ENCODE measurements at places on chromosomes 13 and 19. TPM values are rescaled to one million over a fixed set of nuclear protein-coding genes. Genes with fewer than 3 reads are reported as not detected.

DNA sequence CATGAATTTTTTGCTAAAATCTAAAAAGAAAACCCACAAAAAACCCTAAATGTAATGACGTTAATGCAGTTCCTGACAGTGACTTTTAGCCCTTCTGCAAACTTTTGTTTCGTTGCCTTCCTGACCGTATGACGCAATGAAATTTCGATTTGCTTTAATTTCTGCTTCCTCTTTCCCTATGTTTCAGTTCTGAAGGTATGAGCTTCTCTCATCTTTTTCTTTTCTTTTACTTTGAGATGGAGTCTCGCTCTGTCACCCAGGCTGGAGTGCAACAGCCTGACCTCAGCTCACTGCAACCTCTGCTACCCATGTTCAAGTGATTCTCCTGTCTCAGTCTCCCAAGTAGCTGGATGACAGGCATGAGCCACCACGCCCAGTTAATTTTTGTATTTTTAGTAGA lies 6.1 kb upstream of the LILRA5 start:
- no peaks in the 10 kb centered on the region for H3K36me3 ChIP-seq
- no peaks in the 10 kb centered on the region for H3K27me3 ChIP-seq
- H3K4me3 ChIP-seq, result no peak overlapping the region
- no peaks in the 10 kb centered on the region for H3K4me1 ChIP-seq
- no peak for DNase-seq
- H3K27ac ChIP-seq, result no peak overlapping the region

The LGI4 gene
- total RNA-seq, result 0.59 TPM

The REEP6 gene
- 5.0 TPM for total RNA-seq

GRCh38 chr19:32570081-32570785 lies 10.8 kb upstream of the PDCD5 start:
- H3K4me1 ChIP-seq, result no peaks in the 10 kb centered on the region
- peak; percentile 32 for DNase-seq

The VSTM1 gene
- total RNA-seq, result 1.7 TPM

DNA sequence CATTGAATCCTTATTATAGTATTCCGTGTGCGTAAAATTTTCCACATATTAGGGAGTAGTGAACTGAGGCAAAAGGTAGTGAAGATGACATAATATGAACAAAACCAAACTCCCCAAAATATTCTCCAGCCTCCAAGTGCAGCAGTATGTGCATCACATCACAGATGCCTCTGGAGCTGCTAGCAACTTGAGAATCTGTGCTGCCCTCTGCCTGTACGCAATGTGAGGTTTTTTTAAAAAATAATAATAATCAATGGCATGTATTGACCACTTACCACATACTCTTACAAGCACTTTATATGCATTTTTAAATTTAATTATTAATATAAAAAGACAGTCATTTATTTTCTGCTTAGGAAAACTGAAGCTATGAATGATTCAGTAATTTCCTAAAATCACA lies 583.0 kb upstream of the SPRY2 start:
- H3K27ac ChIP-seq, result no peak overlapping the region
- H3K27me3 ChIP-seq, result no peaks in the 10 kb centered on the region
- H3K4me3 ChIP-seq, result no peak overlapping the region
- H3K36me3 ChIP-seq, result no peaks in the 10 kb centered on the region
- no peaks in the 10 kb centered on the region for H3K4me1 ChIP-seq

- H3K27ac ChIP-seq, result no peak overlapping the region
- no peaks in the 10 kb centered on the region for H3K27me3 ChIP-seq
- H3K4me3 ChIP-seq, result no peak overlapping the region
- no peak for DNase-seq
Observed at GRCh38 chr13:32902874-32903273, 113.3 kb upstream of the KL start.

- no peaks in the 10 kb centered on the region for H3K27me3 ChIP-seq
- H3K4me1 ChIP-seq, result no peaks in the 10 kb centered on the region
- DNase-seq, result no peak
- H3K36me3 ChIP-seq, result no peaks in the 10 kb centered on the region
- H3K27ac ChIP-seq, result no peak overlapping the region
Observed at GRCh38 chr13:86161257-86161656, 362.0 kb upstream of the SLITRK6 start.

The ZNF99 gene
- total RNA-seq, result not detected

- no peak for DNase-seq
- H3K27me3 ChIP-seq, result no peaks in the 10 kb centered on the region
- H3K4me1 ChIP-seq, result no peaks in the 10 kb centered on the region
- H3K4me3 ChIP-seq, result no peak within 1 kb of the TSS
- no peaks in the 10 kb centered on the region for H3K36me3 ChIP-seq
Observed at GRCh38 chr19:2867025-2867991, at the start of gene ZNF556. Gene ZNF556 (plus strand): TSS chr19:2867335. CDS start chr19:2867422, 87 bp downstream.

DNA sequence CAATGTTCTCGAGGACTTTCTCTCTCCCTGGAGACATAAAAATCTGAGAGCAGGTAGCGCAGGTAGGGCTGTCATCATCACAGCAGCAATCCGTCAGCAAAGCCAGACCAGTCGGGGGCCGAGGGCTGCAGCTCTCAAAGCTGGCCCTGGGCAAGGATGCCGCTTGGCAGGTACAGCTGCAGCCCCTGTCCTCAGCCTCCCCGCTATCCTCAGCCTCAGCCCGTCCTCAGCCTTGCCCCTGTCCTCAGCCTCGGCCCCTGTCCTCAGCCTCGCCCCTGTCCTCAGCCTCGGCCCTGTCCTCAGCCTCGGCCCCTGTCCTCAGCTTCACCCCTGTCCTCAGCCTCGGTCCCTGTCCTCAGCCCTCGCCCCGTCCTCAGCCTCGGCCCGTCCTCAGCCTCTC lies 10.9 kb downstream of the C13orf46 start:
- no peaks in the 10 kb centered on the region for H3K4me1 ChIP-seq
- no peak for DNase-seq
- no peak overlapping the region for H3K4me3 ChIP-seq
- no peaks in the 10 kb centered on the region for H3K27me3 ChIP-seq
- H3K36me3 ChIP-seq, result no peaks in the 10 kb centered on the region

DNA sequence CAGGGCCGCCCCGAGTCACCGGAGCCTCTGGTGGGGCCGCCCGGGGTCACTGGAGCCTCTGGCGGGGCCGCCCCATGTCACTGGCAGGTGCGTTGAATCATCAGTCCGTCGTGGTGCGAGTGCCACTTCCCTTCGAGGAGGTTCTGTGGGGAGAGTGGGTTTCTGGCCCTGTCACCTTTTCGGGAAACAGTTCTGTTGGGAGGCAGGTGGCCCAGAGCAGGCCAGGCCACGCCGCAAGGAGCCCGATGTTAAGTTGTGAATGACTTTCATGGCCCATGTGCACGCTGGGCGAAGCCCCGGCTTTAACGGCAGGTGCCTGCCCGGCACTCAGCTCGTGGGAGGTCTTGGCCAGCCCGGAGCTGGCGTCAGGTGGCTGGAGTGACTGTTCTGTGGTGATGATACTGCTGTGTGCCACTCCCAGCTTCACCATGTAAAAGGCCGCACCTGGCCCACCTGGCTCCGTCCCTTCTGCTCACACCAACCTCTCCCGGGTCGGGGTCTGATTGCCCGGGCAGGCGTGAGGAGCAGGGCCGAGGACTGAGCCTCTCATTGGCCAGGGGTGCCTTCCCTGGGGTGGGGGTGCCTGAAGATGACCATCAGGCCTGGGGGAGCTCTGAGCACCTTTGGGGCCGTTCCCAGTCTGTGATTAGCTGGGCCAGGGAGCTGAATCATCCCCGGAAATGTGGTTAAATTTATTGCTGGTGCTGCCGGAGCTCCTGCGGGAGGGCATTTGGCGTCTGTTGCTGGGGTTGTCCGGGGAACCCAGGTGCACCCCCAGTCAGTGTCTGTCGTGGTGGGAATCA lies 29.2 kb downstream of the CSNK1G2 start:
- H3K27me3 ChIP-seq, result no peaks in the 10 kb centered on the region
- H3K36me3 ChIP-seq, result peaks cover 46% of the 10 kb centered on the region
- no peaks in the 10 kb centered on the region for H3K4me1 ChIP-seq
- H3K27ac ChIP-seq, result no peak overlapping the region
- H3K4me3 ChIP-seq, result no peak overlapping the region

The FLT3 gene
- not detected for total RNA-seq

- no peak overlapping the region for H3K27ac ChIP-seq
- peaks cover 4% of the 10 kb centered on the region for H3K27me3 ChIP-seq
- DNase-seq, result peak; percentile 4
Observed at GRCh38 chr19:45952686-45953505, 20.8 kb downstream of the NOVA2 start.

The SIGLEC10 gene
- total RNA-seq, result 0.16 TPM

- DNase-seq, result no peak
- no peak overlapping the region for H3K27ac ChIP-seq
- no peaks in the 10 kb centered on the region for H3K27me3 ChIP-seq
- no peak overlapping the region for H3K4me3 ChIP-seq
- no peaks in the 10 kb centered on the region for H3K4me1 ChIP-seq
Observed at GRCh38 chr13:79457390-79457789, 23.6 kb upstream of the NDFIP2 start.

GRCh38 chr13:95099541-95099940 lies 201.7 kb downstream of the ABCC4 start:
- H3K4me1 ChIP-seq, result no peaks in the 10 kb centered on the region
- H3K27me3 ChIP-seq, result no peaks in the 10 kb centered on the region
- no peak overlapping the region for H3K4me3 ChIP-seq

- peaks cover 7% of the 10 kb centered on the region for H3K36me3 ChIP-seq
- peaks cover 8% of the 10 kb centered on the region for H3K4me1 ChIP-seq
Observed at GRCh38 chr13:19782049-19782726, 557 bp downstream of the PSPC1 start.

- no peak for DNase-seq
- peak overlapping the region; percentile 44 for H3K27ac ChIP-seq
- no peak overlapping the region for H3K4me3 ChIP-seq
- no peaks in the 10 kb centered on the region for H3K36me3 ChIP-seq
- peaks cover 8% of the 10 kb centered on the region for H3K4me1 ChIP-seq
Observed at GRCh38 chr13:99197117-99197651, 3.5 kb upstream of the UBAC2 start.

The F2RL3 gene
- not detected for total RNA-seq

DNA sequence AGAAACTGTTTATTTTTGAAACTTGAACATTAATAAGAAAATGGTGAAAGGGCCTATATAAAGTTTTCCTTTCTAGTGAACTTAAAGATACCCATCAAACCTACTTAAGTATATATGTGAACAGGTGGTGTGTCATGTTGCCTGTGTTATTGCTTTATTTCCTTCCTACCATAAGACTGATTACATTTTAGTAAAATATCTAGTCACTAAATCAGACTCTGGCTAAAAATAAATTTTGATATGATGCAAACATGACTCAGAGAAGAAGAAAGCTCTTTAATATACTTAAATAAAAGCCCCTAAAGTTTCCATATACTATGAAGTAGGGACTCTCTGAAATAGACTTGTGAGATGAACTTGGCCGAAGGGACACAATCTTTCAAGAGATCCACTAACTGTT lies 35.1 kb upstream of the FBXL3 start:
- H3K27me3 ChIP-seq, result no peaks in the 10 kb centered on the region
- H3K36me3 ChIP-seq, result peaks cover 67% of the 10 kb centered on the region
- no peak overlapping the region for H3K27ac ChIP-seq
- H3K4me1 ChIP-seq, result no peaks in the 10 kb centered on the region
- no peak overlapping the region for H3K4me3 ChIP-seq

DNA sequence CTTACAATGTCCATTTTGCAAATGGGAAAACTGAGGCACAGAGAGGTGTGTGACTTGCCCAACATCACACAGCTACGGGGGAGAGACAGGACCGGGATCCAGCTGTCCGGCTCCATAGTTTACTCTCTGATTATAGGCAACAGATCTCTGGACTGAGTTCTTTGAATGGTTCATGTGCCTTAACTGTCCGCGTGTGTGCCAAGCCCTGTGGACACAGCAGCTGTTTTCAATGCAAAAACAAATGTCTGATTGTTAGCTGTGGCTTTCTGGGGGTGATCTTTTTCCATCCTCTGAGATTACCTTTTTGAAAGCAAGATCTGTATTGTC lies 94.1 kb downstream of the KL start:
- H3K27ac ChIP-seq, result no peak overlapping the region
- H3K36me3 ChIP-seq, result no peaks in the 10 kb centered on the region
- no peak for DNase-seq
- no peaks in the 10 kb centered on the region for H3K27me3 ChIP-seq
- H3K4me3 ChIP-seq, result no peak overlapping the region

GRCh38 chr19:29211562-29212355 lies 1.2 kb downstream of the UQCRFS1 start:
- H3K27ac ChIP-seq, result peak overlapping the region; percentile 96
- H3K4me3 ChIP-seq, result peak overlapping the region; percentile 94
- H3K27me3 ChIP-seq, result no peaks in the 10 kb centered on the region

The LAIR1 gene
- total RNA-seq, result 82.3 TPM

The CYP2F1 gene
- total RNA-seq, result 0.32 TPM

- H3K27ac ChIP-seq, result no peak overlapping the region
- no peaks in the 10 kb centered on the region for H3K27me3 ChIP-seq
- no peaks in the 10 kb centered on the region for H3K4me1 ChIP-seq
Observed at GRCh38 chr13:49524740-49525501, 29.2 kb downstream of the PHF11 start.

The SHC2 gene
- total RNA-seq, result 0.82 TPM

DNA sequence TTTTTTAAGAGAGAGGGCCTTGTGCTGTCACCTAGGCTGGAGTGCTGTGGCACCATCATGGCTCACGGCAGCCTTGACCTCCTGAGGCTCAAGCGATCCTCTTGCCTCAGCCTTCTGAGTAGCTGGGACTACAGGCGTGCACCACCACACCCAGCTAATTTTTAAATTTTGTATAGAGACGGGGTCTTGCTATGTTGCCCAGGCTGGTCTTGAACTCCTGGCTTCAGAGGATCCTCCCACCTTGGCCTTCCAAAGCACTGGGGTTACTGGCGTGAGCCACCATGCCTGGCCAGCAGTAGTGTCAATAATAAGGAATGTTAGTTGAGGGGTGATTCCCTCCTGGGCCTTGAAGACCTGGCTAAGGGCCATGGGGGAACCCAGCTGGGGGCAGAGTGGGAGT lies 23.6 kb downstream of the MAST3 start:
- peaks cover 49% of the 10 kb centered on the region for H3K36me3 ChIP-seq
- no peak overlapping the region for H3K4me3 ChIP-seq
- H3K27me3 ChIP-seq, result no peaks in the 10 kb centered on the region
- H3K4me1 ChIP-seq, result peaks cover 22% of the 10 kb centered on the region

DNA sequence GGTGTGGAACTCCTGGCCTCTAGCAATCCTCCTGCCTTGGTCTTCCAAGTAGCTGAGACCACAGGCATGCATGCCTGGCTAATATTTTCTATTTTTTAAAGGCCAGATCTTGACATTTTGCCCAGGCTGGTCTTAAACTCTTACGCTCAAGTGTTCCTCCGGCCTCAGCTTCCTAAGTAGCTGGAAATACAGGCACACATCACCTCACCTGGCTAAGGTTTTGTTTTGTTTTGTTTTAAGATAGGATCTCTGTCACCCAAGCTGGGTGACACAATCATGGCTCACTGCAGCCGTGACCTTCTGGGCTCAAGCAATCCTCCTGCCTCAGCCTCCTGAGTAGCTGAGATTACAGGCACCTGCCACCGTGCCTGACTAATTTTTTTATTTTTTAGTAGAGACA lies 5.5 kb upstream of the RLN3 start:
- no peaks in the 10 kb centered on the region for H3K4me1 ChIP-seq
- no peak for DNase-seq
- H3K36me3 ChIP-seq, result no peaks in the 10 kb centered on the region
- no peaks in the 10 kb centered on the region for H3K27me3 ChIP-seq

Data from naive thymus-derived CD4-positive, alpha-beta T cell (primary cell).